ENCODE measurements at places on chromosomes 5 and 9.
A peak's percentile ranks its signal among the peaks of the same experiment; 100 is the strongest.

- peak; percentile 28 for DNase-seq
These were observed 7.7 kb upstream of the ABO start for GRCh38 chr9:133282464-133283238.

GRCh38 chr9:88322906-88323566 lies 65.2 kb upstream of the SPIN1 start:
- DNase-seq = peak; percentile 93

- no peak for DNase-seq
These were observed 23.2 kb upstream of the TMEM250 start for GRCh38 chr9:136141682-136142413.

DNA sequence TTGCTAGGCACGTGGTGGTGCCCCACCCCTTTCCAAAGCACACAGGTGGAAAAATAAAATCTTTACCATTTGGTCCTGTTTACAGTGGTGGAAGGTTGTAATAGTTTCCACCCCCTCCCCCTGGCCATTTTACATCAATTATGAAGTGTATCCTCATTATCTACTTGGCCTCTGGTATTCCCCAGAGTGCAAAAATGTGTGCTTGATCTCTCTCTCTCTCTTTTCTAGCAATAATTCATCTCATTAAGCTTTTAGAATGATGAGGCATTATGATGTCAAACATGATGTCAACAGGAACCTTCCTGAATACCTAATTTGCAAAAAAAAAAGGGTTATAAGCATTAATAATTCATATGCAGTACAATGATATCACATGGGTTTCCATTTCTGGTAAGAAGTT lies 3.1 kb downstream of the PDE8B start:
- no peak for DNase-seq

DNA sequence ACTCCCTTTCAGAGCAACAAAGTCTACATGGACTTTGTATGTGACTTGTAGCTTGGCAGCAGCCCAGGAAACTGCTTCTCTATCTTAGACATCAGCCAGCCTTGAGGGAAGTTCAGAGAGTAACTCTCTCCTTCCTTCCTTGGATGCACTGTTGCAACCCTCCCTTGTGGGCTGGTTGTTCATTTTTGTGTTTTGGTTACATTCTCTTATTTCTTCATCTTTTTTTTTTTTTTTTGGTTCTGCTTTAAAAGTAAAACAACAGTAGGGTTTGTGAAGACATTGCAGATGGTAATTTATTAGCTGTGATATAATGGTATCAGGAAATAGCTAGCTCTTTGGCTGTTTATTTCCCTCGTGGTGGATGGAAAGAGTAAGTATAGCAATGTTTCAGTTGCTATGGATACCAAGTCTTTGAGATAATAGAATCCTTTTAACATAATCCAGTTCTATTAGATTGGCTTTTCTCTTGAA lies 97.9 kb upstream of the MAMDC2 start:
- peak; percentile 4 for DNase-seq

GRCh38 chr9:78004478-78005229 lies 27.0 kb downstream of the GNAQ start:
- DNase-seq = peak; percentile 50
